ENCODE measurements at places on chromosomes 2 and 18.

GRCh38 chr18:9721893-9722550 is 13.9 kb downstream of the RAB31 start:
- DNase-seq = no peak

GRCh38 chr2:47580855-47581600 is 178.1 kb downstream of the MSH2 start:
- DNase-seq = no peak

DNA sequence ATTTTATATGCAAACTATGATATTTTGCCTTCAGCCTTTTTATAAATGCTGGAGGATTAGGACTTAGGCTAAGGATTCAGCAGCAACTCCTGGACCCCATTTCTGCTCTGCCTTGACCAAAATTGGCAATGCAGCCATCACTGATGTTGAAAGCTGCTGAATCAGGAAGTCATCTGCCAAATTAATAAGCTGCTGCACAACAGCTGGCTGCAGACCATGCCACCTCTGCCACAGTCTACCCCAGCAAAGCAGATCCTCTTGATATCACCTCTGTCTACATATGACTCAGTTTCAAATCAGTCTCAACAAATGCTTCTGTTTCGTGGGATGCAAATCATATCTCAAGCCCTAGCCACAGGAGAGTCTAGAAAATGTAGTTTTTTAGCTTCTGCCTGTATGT is 7.1 kb upstream of the SOS1 start:
- peak; percentile 36 for DNase-seq

DNA sequence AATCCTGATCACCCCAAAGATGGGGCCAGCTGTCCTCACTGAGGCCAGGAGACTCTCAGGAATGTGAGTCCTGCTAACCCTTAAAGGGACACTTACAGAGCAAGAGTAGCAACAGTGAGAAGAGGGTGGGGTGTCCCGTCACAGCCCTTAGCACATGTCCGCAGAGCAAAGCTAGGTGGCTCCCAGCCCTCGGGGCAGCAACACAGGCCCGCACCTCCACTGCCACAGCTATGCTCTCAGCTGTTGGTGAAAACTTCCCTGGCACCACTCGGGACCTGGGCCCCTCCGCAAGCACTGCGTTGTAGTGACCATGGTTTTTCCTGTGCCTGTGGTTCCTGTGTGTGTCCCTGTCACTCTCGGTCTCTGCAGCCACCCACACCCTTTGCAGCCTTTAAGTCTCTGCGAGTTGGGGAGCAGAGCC is 76.4 kb upstream of the UXS1 start:
- no peak for DNase-seq

DNA sequence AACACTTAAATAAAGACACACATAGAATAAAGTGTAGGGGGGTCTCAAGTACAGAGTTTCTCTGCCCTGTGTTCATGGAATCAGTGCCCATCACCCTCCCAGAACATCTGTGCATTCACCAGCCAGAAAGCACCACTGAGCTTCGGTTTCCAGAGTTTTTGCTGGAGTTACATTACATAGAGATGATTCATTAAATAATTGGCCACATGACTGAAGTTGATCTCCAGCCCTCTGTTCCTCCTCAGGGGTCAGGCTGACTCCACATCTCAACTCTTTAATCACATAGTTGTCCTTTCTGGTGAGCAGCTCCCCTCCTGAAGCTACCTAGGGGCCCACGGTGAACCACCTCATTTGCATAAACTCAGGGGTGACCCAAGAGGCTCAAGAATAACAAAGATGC is 129.8 kb downstream of the METTL4 start:
- DNase-seq = no peak

GRCh38 chr2:178397002-178397605 is 53.9 kb downstream of the PRKRA start:
- peak; percentile 23 for DNase-seq

DNA sequence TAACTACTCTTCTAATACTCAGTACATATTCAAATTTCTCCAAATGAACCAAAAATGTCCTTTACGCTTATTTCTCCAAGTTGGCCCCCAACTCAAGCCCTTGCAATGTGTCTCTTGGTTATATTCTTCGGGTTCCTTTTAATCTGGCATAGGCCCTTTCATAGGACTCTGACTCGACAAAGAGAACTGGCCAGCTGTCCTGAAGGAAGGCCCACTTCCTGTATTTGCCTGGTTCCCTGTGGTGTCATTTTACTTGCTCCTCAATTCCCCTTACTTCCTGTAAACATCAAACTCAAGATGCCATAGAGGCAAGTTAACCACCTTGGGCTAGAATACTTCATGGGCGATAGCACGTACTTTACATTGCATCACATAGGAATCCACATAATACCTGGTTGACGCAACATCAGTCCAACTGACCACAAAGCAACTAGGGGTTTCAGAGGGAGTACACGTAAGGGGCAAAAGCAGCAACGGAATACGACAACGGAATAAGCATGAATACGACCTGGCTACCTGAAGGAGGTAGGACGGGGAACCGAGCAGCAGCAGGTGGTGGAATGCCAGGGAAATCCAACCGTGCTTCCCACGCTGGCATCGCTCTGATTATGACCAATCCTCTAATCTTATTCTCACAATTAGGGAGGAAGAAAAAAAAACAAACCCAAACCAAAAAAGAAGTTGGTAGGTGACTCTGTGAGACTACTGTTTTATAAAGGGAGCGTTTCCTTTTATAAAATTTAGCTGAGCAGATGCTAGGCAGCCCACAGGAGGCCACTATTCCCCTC is 823 bp upstream of the GORASP2 start:
- DNase-seq = peak; percentile 36

DNA sequence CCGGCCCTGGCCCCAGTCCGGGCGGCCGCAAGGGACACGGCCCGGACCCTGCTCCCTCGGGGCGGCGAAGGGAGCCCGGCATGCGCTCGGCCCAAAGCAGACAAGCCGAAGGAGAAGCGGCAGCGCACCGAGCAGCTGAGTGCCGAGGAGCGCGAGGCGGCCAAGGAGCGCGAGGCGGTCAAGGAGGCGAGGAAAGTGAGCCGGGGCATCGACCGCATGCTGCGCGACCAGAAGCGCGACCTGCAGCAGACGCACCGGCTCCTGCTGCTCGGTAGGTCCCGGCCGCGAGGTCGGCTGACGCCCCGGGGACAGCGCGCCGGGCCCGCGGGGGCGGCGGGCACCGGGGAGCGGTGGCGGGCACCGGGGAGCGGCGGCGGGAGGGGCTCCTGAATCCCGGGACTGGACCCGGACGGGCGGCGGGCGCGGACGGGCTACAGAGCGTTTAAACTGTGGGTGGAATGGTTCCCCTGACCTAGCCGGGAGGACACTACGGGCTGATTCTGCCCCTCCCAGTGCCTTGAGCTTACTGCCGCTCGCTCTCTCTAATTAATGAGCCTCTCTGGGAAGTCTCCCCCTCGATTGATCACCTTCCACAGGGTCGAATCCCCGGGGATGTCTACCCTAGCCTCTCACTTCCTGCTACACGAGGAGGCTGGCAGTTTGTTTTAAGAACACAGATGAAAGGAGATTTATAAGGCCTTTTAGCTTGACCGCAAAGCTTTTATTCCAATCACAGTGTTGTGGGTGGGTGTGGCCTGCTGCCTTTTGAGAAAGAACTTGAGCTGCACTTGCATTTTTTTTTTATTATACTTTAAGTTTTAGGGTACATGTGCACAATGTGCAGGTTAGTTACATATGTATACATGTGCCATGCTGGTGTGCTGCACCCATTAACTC is 853 bp downstream of the GNAL start:
- DNase-seq = no peak

GRCh38 chr18:4597301-4597700 is 142.2 kb upstream of the DLGAP1 start:
- no peak for DNase-seq

DNA sequence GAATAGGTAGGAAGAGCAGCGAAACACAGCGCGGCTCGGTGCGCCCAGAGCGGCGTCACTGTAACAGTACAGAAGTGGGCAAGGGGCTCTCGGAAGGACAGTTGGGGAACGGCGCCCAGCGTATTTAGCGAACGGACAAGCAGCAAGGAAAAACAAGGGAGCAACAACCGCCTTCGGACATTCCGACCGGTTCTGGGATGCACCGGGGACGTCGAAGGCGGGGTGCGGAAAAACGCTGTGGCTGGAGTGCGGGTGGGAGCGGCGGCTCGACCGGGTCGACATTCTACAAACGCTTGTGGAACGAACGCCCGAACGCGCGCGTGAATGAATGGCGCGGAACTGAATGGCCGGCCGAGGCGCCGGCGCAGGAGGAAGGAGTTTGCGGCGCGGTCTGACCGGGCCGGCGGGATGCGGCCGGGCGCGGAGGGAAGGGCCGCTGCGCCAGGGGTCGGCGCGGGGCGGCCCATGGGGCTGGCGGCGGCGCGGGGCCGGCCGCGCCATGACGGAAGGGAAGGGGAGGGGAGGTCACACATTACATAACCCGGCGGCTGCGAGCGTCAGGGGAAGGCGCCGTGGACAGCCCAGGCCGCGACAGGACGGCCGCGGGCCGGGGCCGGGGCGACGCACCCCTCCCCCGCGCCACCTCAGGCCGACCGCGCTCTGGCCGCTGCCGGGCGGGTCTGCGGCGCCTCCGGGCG is 605 bp downstream of the REV1 start:
- DNase-seq = peak; percentile 78

DNA sequence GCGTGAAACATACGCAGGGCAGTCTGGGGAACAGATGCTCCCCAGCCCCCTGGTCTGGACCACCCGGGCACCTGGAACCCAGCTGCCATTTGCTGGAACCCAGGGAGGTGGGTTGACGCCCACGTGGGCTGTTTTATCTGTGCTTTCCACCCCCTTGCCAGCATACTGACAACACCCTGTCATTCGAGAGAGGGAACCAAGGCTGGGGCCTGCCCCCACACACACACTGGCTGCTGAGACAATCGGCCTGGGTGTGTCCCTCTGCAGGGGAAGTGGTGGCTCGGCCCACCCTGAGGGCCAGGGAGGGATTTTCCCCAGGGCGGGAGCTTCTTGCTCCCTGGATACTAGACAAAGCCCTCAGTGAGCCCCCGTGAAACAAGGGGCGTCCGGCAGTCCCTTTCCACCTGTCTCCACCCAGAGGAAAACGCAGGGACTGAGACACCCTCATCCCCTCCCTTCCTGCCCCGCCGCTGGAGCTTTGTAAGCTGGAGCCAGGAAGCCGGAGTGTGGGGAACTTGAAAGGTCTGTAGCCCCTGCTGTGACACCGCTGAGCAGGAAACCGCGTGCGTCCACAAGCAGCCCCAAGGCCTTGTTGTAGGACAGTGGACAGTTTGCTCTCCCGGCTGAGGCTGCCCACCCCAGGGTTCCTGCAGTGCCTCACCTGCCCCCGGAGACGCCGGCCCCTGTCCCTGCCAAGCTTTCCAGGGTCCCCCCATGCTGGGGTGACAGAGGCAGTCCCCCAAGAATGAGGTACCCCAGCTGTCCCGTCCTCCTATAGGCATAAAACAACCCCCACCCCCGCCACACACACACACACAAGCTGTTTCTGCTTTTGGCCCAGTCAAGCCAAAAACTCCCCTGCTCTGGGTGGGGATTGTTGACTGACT is 14.1 kb upstream of the KLF11 start:
- DNase-seq = peak; percentile 92

Measured in CD14-positive monocyte (primary cell).